ENCODE measurements at places on chromosomes 3 and 15.
A peak's percentile ranks its signal among the peaks of the same experiment; 100 is the strongest.

DNA sequence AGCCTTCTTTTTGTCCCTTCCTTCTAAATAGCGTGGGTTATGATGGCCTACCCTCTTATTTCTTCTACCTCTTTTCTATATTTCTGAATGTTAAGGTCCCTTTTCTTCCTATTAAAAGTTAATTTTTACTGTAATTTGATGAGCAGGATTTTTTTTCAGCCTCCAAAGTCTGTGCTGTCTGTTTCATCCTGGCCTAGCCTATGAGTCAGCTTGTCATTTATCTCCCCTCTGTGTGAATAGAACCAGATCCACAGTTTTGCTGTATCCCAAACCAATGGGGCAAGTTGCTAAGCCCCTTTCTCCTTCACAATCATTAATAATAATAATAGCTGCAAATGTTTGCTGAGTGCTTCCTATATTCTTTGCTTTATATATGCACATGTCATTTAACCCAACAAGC lies 18.1 kb upstream of the C3orf38 start:
- DNase-seq: no peak

DNA sequence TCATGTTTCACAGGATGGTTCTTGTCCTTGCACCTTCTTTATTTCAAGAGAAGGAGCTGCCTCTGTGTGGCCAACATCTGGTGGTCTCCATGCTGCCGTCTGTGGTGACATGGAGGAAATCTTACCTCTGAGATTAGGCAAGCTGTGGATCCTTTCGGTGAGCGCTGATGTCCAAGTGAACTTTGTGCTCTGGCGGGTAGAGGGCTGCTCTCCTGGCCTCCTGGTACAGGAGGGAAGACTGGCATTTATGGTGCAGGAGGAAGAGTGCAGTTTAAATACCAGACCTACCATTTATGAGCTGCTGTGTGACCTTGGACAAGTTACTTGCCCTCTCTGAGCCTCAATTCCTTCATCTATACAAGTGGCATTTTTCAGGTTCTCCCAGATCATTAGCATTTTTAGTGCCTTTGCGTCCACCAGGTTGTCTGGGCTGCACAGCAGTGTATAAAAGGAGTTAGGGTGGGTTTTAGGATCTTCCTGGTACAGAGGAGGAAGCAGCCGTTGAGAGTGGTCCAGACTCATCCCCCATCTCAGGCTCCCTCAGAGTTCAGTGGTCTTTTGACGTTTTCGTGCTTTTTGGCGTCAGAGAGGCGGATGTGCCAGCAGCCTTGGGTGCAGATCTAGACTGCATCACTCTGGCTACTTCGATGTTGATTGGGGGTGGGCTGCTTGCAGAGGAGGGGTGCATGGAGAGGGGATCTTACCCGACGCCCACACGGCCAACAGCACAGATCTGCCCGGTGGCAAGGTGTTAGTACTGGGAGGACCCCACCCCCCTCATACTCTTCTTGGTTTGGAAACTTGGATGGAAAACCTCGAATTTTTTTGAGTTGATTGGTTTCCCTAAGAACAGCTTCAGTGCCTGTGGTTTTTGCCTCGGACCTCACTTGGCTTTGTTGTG lies 162.2 kb downstream of the ITPR1 start:
- DNase-seq: no peak

DNA sequence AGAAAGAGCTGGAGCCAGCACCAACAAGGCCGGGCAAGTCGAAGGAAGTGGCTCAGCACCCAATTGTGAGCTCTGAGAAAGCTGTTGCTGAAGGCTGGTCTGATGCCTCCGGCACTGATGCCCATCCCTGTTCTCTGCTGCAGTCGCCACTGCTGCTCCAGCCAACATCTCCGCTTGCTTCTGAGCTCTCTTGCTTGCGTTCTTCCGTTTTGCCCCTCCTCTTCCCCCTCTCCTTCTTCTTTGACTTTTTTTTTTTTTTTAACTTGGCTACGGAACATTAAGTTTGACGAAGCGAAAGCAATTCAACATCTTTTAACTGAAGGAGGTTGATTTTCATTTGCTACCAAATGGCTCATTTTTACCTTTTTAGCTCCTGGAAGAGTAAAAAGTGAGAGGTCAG lies 442.9 kb downstream of the MCTP2 start:
- peak; percentile 59 for DNase-seq

DNA sequence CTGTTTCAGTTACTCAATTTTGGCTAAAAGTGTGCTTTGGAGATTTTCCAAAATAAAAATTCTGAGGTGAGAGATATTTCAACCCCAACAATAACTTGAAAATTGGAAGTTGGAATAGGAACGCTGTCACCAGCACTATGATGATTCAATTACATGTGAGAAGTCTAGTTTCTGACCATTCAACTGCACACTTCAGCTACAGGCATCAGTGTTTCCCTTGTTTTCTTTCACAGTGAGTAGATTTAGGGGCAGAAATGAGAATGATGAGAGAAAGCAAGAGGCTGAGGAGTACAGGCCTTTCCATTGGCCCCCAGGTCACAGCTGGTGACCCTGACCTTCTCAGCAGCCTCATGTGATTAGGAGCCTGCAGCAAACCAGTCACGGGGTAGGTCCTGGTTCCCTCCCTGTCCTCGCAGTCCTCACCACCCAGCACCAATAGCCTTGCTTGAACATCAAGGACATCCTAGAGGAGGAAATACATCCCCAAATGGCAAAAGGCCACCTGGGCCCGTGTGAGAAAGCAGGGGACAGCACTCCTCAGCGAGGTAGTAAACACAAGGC lies 10.0 kb upstream of the FILIP1L start:
- DNase-seq: no peak

DNA sequence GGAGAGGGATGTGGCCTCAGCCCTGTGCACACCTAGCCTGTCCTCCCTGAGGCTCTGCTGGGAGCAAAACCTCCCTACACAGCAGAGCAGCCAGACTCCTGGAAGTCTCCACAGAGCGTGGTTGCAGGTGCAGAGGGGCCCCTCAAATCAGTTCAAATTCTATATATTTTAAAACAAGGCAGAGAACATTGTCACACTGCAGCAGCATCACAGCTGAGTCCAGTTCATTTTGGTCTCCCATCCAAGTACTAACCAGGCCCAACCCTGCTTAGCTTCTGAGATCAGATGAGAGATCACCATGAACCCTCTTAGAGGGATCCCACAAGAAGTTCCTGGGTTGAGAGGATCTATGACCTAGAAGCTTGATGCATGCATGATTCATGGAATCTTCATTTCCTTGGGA lies 331.0 kb upstream of the RGMA start:
- DNase-seq: no peak

- DNase-seq: no peak
Measured at GRCh38 chr15:94736236-94736635, 504.9 kb downstream of the MCTP2 start.

DNA sequence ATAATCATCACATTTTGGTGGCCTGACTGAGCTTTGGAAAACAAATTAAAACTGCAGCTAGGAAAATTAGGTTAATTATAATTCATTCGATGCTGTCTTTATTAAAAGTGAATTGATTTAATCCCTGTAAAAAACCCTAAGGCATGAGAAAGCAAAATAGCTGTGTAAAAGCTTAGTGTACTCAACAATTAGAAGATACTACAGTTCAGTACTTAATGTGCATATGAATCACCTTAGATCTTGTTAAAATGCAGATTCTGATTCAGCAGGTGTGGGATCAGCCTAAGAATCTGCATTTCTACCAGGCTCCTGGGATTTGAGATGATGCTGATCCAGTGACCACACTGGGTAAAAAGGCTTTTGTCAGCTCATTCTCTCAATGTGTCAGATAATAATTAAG lies 559.9 kb upstream of the GOLIM4 start:
- DNase-seq: no peak

- DNase-seq: no peak
Measured at GRCh38 chr15:40115670-40116093, 7.0 kb upstream of the BMF start.

DNA sequence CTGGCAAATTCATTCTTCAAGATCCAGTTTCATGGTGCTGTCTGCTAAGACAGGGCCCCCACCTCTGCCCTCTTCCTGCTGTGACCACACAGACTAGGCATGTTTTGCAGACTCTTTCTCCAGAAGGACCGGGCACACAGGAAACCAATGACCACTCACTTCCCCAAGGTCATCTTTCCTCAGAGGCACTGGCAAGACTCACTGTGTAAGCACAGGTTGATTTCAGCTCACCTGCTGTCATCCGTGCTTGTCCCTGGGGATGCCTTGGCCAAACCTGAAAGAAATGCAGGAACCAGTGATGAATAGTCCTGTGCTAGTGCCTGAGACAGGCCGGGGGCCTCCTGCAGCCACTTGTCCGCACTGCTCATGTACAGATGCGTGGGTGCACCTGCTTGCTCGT lies 33.5 kb downstream of the ALS2CL start:
- peak; percentile 4 for DNase-seq

- DNase-seq: no peak
Measured at GRCh38 chr3:33388374-33389100, 51.7 kb downstream of the UBP1 start.

DNA sequence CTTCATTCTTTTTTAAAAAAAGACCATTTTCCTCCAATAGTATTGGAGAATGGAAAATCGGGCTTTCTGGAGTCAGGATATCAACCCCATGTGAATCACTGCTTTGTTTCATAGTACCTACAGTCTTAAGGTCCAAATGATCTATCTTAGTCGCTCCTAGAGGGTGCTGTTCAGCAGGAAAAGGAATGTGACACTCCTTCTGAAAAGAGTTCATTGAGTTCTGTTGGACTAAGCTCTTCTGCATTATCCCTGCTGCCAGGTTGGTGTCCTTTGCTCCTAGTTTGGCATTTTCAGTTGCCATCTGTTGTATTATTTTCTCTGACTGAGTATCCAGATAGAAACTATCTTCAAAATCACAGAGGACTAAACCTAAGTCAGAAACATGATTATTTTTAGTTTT lies 57.2 kb downstream of the POLQ start:
- no peak for DNase-seq

DNA sequence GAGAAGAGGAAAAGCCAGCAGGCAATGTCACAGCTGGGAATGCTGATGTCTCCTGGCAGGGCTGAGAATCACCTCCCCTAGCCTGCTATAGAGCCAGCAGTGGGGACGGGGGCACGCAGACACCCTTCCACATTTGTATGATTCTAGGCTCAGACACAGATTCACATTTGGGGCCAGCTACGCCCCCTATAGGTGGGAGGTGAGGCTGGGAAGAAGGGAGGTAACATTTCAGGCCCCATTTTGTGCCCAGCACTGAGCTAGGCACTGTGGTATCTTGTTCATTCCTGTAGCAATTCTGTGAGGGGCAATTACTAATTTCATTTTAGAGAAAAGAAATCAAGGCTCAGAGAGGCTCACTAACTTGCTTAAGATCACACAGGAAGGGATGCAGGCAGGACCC lies 15.9 kb upstream of the ACAD9 start:
- no peak for DNase-seq

- DNase-seq: no peak
Measured at GRCh38 chr3:134665243-134665642, 14.4 kb upstream of the KY start.

DNA sequence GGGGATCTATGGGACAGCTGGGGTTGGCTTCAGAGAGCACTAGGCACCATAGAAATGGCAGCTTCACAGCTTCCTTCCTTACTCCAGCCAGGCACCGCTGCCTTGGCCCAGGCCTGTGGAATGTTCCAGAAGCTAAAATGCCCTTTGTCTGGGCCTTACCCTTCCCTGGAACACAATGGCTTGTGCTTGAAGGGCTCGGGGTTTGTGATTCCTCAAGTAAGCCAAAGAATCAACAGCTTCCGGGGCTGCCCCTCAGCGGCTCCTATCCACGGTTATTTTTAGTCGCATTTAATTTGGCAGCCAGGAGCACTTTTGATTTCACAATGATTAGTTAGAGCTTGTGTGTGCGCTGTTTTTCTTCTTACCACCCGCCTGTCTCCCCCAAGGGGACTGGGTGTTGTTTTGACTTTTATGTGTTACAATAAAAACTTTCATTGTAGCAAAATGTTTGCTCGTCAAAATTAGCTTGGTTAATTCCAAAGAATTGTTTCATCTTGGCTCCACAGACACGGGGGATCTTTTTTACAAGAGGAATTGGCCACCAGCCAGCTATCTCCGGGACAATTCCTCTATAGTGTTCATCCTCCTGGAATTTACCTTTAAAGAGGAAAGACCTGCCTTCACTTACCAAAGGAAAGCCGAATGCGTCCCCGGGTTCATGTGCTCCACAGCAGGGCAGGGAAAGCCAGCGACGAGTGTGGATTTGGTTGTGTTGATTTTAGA lies 73.8 kb downstream of the TLE3 start:
- peak; percentile 83 for DNase-seq

GRCh38 chr15:73849641-73850040 lies 23.7 kb upstream of the TBC1D21 start:
- no peak for DNase-seq

DNA sequence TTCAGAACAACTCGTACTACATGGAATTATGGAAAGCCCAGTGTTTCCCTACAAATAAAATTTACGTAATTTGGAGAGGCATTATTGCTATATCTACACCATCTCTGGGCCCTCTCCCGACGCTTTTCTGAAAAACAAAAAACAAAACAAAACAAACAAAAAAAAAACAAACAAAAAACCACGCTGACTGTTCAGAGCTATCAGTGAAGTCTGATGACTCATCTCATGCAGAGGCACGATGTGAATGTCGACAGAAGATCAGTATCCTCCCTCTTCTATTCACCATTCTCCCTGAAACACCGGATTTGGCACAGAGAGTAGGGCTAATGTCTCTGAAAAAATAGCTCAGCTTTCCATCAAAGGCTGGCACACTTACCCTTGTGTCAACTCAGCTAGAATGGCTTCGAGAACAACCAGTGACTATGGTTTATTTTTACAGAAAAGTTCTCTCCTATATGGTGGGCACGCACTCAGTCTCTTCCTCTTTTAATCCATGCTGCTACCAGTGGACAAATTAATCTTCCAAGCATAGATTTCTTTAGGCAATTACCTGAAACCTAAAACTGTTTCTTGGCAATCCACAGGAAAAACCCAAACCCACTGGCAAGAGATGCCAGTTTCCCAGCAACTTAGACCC lies 1.5 kb downstream of the CRBN start:
- peak; percentile 13 for DNase-seq

GRCh38 chr15:61173899-61174689 lies 55.0 kb downstream of the RORA start:
- DNase-seq: no peak

DNA sequence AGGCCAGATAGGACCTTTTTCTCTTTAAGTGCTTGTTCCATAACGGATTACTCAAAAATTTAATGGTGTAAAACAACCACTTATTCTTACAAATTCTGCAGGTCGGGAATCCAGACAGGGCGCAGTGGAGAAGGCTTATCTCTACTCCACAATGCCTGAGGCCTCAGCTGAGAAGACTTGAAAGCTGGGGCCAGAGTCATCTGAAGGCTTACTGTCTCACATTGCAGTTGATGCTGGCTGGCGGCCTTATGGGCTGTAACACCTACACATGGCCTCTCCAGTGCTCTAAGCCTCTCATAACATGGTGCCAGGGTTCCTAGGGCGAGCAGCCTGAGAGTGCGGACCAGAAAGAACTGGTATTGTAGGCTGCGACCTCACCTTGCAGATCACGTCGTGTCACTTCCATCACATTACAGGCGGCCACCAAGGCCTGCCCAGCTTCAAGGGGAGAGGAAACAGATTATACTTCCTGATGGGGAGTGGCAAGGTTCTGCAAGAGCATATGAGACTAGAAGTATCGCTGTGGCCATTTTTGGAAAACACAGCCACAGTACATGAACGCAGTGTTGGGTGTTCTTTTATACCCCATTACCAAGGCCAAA lies 32.4 kb downstream of the CMTM7 start:
- no peak for DNase-seq

- DNase-seq: peak; percentile 51
Measured at GRCh38 chr3:107796791-107797190, 274.0 kb downstream of the BBX start.

Data from GM03348 (cell line).